Activated gamma-delta T cell treated with Interleukin-2 at 50 U/mL for 16 hours (primary cell): ENCODE measurements at places on chromosomes 12 and 14.

- DNase-seq = no peak
Measured at GRCh38 chr12:80226576-80226975, 127.2 kb downstream of the OTOGL start.

DNA sequence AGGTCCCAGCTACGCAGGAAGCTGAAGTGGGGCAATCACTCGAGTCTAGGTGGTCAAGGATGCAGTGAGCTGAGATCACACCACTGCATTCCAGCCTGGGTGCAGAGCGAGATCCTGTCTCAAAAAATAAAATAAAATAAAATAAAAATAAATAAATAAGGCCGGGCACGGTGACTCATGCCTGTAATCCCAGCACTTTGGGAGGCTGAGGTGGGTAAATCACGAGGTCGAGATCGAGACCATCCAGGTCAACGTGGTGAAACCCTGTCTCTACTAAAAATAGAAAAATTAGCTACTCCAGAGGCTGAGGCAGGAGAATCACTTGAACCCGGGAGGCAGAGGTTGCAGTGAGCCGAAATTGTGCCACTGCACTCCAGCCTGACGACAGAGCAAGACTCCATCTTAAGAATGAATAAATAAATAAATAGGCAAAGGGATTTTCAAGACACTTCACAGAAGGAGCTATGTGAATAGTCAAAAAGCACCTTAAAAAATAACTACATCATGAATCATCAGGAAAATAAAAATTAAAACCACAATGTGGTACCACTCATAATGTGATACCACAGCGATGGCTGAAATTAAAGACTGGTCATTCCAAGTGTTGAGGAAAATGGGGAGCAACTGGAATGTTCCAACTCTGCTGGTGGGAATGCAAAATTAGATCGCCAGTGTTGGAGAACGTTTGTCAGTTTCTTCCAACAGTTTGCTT, 92.9 kb upstream of the TBX3 start:
- no peak for DNase-seq

GRCh38 chr14:104367866-104368750, 211.5 kb upstream of the C14orf180 start:
- DNase-seq = no peak

GRCh38 chr12:58067610-58068387, 126.4 kb downstream of the ATP23 start:
- no peak for DNase-seq
